CD4-positive, alpha-beta T cell (primary cell): ENCODE measurements at places on chromosomes 7 and 10.

GRCh38 chr7:81284576-81284975 lies 365.7 kb upstream of the SEMA3C start:
- no peak for DNase-seq

DNA sequence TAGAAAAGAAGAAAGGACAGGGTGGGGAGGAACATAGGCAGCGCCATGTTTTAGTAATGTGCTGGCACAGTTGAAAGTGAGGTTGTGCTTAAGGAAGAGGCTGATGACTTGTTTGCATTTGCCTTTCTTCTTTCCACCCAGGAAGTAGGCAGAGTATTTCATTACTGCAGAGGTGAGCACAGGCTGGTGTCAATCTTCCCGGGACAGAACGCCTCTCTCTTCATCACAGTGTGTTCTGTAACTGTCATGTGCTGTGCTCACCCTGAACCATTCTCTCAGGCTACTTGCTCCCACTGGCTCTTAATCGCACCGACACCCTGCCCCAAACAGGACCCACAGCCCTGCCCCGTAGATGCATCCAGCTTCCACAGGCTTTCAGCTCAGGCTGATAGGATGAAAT lies 135.8 kb upstream of the YAE1 start:
- no peak for DNase-seq

DNA sequence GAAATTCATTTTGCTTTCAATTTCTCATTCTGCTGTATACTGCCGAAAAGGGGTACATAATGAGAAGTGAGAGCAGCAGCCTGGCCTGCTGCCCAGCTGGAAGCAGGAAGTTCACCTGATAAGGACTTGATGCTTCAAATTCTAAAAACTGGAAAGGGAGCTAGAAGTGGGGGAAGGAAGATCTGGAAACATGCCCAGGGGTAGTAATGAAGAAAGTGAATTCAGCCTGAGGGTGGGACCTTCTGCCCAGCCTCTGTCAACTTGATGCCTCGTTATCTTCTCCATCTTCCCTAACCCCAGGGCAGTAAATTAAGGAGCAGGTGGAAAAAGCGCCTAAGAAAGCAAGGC lies 69.4 kb downstream of the ARMH3 start:
- no peak for DNase-seq

DNA sequence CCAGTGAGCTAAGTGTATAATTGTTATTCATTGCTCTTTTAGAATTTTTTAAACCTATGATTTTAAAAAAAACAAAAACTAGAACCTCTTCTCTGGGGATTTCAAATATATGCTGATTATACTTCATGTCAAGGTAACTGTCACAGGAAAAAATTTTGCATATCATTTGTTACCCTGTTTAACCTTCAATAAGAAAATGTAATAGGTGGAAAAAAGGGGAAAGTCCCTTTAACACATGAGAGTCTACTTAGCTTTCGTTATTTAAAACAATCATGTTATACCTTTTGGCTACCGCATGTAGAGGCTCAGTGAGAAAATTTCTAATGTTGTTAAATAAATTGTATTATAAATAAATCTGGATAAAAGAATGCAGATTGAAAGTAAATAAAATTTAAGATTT lies 190.1 kb upstream of the AKR1E2 start:
- DNase-seq = no peak

- DNase-seq = no peak
Measured at GRCh38 chr7:34747867-34748727, 90.1 kb downstream of the NPSR1 start.

- DNase-seq = no peak
Measured at GRCh38 chr10:113928830-113929229, 74.4 kb downstream of the NHLRC2 start.

GRCh38 chr10:104931612-104932134 lies 290.6 kb downstream of the SORCS3 start:
- no peak for DNase-seq

GRCh38 chr7:40843338-40843985 lies 708.7 kb downstream of the SUGCT start:
- no peak for DNase-seq
